ENCODE measurements at places on chromosomes 6 and 20. TPM values are rescaled to one million over a fixed set of nuclear protein-coding genes. Genes with fewer than 3 reads are reported as not detected.

The SLC16A10 gene
- total RNA-seq: 0.60 TPM

The GINS1 gene
- 34.9 TPM for total RNA-seq

The IRF4 gene
- total RNA-seq: 0.24 TPM

The TINAG gene
- 0.14 TPM for total RNA-seq

The KCNS1 gene
- total RNA-seq: not detected
